ENCODE measurements at places on chromosomes 4 and X.

DNA sequence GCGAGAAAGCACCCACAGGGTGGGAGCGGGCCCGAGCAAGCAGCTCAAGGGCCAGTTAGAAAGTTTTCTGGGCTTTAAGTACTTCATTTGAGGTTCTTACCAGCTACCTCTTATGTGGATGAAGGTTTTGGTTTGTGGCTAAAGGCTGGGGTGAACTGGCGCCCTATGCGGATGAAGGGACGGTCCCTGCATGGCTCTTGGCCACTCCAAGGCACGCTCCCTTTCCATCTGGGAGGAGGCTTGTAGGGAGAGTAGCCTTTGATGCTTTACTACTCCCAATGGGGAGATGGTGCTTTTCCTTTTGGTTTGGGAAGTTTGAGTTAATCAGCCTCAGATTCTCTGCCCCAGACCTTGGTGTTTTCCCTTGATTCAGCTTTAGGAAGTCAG lies 17.7 kb downstream of the MRFAP1 start:
- DNase-seq: no peak

- no peak for DNase-seq
Measured at GRCh38 chr4:84878546-84878945, 87.9 kb downstream of the WDFY3 start.

GRCh38 chrX:101977106-101977505 lies 45.3 kb upstream of the ZMAT1 start:
- no peak for DNase-seq

- no peak for DNase-seq
Measured at GRCh38 chr4:38884254-38884653, 16.6 kb downstream of the FAM114A1 start.

DNA sequence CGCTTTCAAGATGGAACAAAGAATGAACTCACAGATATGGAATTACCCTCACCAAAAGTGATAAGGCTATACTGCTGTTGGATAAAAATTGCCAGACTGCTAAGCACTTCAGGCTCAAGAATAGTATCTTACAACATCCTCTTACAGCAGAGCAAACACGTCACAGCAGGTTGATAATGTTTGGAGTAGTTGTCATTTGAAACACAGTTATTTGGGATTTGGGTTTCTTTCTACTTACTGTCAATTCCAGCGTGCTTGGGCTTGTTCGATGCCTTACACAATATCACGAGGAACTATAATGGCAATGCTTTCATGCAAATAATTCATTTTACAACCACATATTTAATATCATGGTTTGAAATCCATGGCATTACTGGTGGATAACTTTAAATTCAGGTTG lies 1223.7 kb upstream of the AGA start:
- DNase-seq: no peak

GRCh38 chrX:119756926-119757635 lies 1.3 kb upstream of the SOWAHD start:
- no peak for DNase-seq

GRCh38 chrX:87468941-87469340 lies 48.7 kb upstream of the KLHL4 start:
- no peak for DNase-seq

All from ACHN (cell line).